Stimulated activated naive CD4-positive, alpha-beta T cell treated with Interleukin-2 at 50 U/mL for 16 hours (primary cell): ENCODE measurements at places on chromosomes 5 and 9.

DNA sequence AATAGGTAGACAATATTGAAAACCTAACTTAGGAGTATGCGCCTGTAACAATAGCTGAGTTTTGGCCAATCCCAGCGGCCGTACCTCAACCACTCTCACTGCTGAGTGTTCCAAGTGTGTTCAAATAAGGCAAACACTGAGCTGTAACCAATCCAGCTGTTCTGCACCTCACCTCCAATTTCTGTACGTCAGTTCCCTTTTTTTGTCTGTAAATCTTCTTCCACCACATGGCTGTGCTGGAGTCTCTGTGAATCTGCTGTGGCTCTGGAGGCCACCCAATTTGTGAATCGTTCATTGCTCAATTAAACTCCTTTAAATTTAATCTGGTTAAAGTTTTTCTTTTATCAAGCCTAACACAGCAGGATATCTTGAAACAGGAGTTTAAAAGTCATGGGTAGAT is 116.3 kb downstream of the SLC28A3 start:
- DNase-seq, result no peak

GRCh38 chr5:154709368-154710305 is 45.5 kb upstream of the LARP1 start:
- DNase-seq, result no peak

- DNase-seq, result no peak
These were observed 499.7 kb downstream of the PDE4D start for GRCh38 chr5:59393585-59394420.

GRCh38 chr5:54295651-54296276 is 14.6 kb downstream of the ARL15 start:
- DNase-seq, result no peak

- no peak for DNase-seq
These were observed 345.7 kb downstream of the TLE4 start for GRCh38 chr9:79917421-79917820.

DNA sequence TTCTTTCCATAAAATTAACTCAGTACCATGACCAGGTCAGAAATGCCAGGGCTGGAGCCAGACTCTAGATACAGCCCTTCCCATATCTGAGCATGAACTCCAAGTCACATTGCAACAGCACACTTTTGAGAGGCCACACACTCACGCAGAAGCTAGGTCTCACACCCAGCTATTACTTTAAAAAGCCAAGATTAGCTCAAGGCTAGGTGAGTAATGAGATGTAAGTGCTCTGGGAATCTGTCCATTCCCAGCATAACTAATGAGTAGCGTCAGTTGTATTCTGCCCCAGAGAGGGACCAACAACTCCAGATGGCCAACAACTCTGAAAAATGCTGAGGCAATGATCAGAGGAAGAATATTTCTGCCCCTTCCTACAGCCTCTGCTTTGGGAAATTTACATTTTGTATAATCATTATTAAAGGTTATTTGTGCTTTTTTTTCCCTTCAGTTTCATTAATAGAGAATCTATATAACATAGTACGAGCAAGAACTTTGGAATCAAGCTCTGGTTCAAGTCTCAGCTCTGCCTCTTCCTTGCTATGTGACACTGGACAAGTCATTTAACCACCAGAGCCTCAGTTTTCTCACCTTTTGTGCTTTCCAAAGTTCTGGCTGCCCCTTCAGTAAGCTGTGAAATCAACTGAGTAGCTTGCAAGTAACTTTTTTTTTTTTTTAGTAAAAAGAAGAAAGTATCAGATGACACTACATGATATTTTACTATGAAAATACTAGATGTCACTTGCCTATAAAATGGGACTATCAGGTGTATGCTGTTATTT is 118.3 kb downstream of the NR6A1 start:
- DNase-seq, result no peak

DNA sequence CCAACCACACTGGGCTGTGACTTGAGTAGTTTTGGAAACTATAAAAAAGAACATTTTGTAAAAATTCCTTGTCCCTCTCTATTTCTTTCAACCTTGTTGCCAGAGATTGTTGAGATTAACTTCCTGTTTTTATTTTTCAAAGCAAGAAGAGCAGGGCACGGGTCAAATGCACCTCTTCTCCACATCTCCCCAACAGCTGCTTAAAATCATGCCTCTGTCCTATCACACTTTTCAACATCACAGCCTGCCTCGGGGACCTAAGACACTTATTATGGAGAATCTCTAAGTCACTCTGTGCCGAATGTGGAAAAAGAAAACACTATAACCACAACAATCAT is 280.3 kb upstream of the TNC start:
- no peak for DNase-seq

DNA sequence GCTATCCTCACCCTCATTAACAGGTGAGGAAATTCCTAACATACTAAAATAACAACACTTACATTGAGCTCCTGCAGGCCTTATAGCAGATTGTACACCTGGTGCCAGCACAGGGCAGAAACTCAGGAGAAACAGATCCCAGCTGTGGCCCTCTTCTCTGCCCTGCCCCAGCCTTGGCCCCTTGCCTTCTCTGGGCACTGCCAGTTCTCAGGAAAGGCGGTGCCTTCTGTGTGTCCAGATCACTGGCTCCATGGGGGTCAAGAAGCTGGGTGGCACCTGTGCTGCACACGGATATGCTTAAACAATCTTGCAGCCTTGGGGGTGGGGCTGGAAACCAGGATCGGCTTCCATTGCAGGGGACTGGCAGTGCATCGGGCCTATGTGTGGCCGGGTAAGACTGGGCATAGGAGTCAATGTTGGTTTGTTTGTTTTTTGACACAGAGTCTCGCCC is 19.3 kb downstream of the KYAT1 start:
- DNase-seq, result no peak

GRCh38 chr5:83802686-83803085 is 82.0 kb upstream of the HAPLN1 start:
- no peak for DNase-seq

DNA sequence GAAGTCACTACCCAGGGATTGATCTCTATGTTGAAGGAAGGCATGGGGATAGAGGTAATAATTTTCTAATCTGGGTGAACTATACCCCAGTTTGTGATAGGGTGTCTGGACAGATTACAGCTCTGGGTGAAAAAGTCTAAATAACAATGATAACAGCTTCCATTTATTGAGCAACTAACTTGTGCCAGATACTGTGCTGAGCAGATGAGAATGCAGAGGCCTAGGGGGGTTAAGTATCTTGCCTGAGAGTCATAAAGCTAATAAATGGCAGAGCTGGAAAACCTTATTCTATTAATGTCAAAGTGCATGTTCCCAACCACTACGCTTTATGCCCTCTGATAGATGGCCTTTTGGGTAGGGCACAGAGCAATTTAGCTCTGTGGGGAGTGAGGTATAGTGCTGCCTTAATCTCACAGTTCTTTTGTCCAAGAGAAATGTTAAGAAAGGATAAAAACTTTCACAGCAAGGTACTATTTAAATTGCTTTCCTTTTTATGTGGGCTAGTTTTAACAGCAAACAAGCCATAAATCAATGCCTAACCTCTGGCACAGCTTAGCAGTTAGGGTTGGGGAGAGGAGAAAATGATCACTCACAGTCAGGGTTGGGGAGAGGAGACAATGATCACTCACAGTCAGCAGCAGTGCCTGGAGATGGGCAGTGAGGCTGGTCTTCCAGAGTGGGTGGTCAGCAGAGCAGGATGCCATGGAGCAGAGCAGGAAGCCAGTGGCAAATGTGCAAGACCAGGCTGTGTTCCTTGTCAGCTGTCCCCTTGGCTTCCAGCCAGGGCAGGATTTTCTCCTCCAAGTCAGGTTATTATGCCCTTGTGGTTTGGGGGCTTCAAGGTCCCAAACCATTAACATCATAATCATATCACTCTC is 187.0 kb downstream of the CARTPT start:
- DNase-seq, result no peak

GRCh38 chr5:77409870-77410621 is 82.1 kb downstream of the WDR41 start:
- DNase-seq, result no peak

GRCh38 chr5:159424123-159424522 is 93.8 kb upstream of the IL12B start:
- no peak for DNase-seq

- no peak for DNase-seq
These were observed 2.5 kb upstream of the HRH2 start for GRCh38 chr5:175655411-175655810.

DNA sequence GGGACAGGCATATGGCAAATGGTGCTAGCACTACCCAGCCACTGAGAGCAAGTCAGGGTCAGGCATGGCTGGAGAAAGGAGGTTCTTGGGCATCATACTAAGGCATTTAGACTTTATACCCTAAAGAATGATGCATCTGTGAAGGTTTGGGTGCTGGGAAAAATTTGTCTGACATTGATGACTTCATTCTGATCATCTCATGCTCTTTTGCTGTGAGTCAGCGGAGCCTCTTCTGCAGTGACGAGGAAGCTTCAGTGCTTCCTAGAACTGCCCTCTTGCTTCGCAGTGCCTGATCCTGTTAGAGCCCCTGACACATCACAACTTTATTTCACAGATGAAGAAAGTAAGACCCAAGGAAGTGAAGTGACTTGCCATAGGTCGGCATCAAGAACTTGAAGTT is 266.6 kb upstream of the GAS1 start:
- no peak for DNase-seq

GRCh38 chr5:148421661-148422060 is 37.9 kb downstream of the FBXO38 start:
- DNase-seq, result no peak

DNA sequence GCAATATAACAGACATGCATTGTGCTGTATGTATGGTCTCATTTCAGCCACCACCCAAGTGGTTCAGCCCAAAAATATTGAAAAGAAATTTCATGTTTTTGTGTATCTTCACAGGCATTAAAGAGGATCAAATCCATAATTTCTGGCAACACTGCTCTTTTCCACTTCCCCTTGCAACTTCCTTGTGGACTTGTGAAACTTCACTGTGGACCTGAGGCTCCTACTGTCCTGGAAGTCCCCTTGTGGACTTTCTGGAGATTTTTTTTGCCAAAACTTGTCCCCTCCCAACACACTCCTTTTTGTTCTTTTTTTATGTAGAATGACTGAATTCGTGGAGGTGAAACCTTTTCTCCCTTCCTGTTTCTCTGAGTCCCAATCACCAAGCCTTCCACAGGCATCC is 14.3 kb downstream of the OTULINL start:
- no peak for DNase-seq

DNA sequence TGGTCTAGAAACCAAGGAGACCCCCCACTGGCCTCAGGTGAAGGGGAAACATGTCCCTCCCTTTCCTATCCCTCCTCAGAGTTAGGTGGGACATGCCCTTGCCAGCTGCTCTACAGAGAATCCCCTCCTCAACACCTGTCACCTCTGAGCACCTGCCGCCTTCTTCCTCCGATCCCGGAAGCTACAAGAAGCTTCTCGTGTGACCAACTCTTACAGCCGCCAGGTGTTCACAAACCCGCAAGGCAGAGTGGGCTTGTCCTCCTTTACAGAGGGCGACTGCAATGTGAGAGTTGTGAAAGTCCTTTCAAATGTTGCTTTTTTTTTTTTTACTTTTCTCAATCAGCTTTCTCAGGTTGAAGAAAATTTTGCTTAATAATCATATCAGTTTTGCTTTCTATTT is 3.7 kb upstream of the ICE1 start:
- DNase-seq, result no peak

DNA sequence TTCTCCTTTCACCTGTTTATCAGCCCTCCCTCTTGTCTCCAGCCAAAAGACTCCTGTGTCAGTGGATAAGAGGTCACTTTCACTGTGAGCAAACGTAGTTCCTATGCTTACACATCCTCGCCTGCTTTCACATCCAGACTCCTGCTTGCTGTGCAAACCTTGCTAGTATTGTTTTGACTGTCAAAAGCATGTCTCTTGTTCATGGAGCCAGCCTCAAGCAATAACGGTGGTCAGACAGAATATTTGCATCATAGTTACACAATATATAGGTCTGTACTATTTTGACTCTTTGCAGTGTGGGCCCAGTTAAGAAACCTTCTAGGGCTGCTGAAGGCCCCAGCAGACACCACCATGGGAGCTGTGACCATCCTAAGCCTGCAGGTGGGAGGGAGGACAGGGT is 420.0 kb downstream of the SEMA5A start:
- DNase-seq, result no peak
